ENCODE measurements at places on chromosomes 13 and 19. TPM values are rescaled to one million over a fixed set of nuclear protein-coding genes. Genes with fewer than 3 reads are reported as not detected.

ZNF709 gene
- 1.1 TPM for polyA plus RNA-seq

C19orf85 gene
- polyA plus RNA-seq: 0.51 TPM

CNN1 gene
- polyA plus RNA-seq: 3,172 TPM

C19orf33 gene
- 89.0 TPM for polyA plus RNA-seq

RANBP3 gene
- polyA plus RNA-seq: 106 TPM

PSG2 gene
- not detected for polyA plus RNA-seq

SELENOV gene
- not detected for polyA plus RNA-seq

CCDC70 gene
- not detected for polyA plus RNA-seq

SMAD9 gene
- polyA plus RNA-seq: 10.8 TPM

OVOL3 gene
- not detected for polyA plus RNA-seq

DIAPH3 gene
- polyA plus RNA-seq: 0.18 TPM

URI1 gene
- 37.9 TPM for polyA plus RNA-seq

CGB1 gene
- not detected for polyA plus RNA-seq

CD70 gene
- not detected for polyA plus RNA-seq

CACNG8 gene
- 0.08 TPM for polyA plus RNA-seq

- DNase-seq: no peak
Measured at GRCh38 chr13:113297370-113298042, 467 bp downstream of the LAMP1 start.

DNA sequence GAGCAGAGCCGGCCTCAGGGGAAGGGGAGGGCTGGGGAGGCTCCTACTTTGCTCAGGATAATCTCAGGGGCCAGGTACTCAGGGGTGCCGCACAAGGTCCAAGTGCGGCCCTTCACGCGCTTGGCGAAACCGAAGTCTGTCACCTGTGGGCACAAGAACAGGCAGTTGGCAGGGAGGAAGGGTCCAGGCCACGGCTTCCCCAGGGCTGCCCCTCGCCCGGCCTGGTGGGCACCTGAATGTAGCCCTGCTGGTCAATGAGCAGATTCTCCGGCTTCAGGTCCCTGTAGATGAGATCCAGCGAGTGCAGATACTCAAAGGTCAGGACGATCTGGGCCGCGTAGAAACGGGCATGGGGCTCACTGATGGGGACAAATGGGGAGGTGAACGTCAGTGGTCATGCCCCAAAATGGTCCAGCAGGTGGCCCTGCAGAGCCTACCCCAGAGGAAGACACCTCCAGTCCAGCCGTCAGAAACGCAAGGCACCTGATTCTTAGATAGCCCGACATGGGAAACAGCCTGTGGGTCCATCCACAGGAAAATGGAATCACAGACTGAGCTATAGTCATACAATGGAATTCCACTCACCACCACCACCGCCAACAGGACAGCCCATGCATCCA is 7.1 kb upstream of the SAMD1 start:
- DNase-seq: no peak

- no peak for DNase-seq
Measured at GRCh38 chr13:51249770-51250741, 27.9 kb downstream of the FAM124A start.

GRCh38 chr19:47141695-47142094 is 11.1 kb downstream of the SAE1 start:
- DNase-seq: no peak

DNA sequence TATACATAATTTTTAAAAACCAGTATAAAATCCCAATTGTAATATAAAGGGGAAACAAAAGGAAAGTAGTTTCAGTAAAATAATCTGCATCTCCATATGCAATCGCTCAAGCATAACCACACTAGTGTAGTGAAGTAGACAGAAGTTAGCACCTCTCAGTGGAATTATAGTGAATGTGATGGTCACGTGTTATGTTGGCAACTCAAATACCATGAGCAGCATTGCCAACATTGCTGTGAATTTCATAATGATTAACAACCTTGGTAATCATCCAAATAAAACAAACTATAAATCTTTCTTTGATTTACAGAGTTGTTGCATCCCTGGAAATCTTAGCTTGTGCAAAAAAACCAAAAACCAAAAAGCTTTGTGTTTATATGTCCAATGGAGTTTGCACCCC is 77.3 kb upstream of the SIAH3 start:
- DNase-seq: no peak

GRCh38 chr13:27964741-27965323 is 4.3 kb downstream of the CDX2 start:
- DNase-seq: no peak

DNA sequence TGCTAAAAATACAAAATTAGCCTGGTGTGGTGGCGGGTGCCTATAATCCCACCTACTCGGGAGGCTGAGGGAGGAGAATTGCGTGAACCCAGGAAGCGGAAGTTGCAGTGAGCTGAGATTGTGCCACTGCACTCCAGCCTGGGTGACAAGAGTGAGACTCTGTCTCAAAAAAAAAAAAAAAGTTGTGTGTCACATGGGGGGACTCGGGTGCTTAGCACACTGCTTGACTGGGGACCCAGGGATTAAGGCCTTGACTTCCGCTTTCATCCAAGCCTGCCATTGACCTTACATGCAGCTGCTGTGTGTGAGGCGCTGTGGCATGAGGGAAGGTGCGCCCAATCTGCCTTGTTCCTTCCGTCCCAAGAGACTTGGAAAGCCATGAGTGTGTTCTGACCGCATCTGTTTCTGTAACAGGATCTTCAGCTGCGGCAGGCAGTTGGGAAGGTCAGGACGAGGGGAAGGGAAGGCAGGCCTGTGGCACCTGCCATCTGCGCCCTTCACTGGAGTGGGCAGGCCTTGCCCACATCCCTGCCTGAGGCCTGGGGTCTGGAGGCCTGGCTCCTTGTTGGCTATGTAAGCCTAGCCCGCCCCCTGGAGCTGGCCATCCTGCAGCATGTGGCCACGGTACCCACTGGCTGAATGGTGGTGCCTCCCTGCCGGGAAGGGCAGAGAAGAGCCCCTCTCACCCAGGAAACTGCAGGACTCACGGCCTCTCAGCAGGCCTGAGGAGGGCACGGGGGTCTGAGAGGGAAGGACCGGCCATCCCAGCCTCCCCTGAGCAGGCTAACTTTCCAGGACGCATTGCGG is 23.0 kb downstream of the PPP1R37 start:
- no peak for DNase-seq

GRCh38 chr13:38008636-38009035 is 139.1 kb upstream of the TRPC4 start:
- no peak for DNase-seq

DNA sequence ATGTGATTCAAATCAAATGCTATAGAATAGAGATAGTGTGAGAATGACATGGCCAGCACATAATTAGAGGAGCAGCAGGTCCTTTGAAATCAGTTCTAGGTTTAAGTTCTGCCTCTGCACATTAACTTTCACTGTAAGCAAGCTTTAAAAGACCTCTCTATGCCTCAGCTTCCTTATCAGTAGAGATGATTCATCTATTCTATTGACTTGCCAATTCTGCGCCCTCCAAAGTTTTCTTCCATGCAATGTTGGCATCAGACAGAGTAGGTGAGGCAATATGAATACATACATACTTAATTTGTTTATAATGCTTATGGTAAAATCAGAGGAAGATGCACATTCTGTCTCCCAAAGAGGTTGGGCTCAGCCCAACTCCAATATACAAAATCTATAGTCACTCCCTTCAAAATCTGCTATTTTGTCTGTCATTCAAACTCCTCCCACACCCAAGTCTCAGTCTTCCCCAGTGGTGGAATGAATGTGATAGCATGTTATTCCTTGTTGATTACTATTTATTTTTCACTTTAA is 525.5 kb downstream of the RFC3 start:
- no peak for DNase-seq

DNA sequence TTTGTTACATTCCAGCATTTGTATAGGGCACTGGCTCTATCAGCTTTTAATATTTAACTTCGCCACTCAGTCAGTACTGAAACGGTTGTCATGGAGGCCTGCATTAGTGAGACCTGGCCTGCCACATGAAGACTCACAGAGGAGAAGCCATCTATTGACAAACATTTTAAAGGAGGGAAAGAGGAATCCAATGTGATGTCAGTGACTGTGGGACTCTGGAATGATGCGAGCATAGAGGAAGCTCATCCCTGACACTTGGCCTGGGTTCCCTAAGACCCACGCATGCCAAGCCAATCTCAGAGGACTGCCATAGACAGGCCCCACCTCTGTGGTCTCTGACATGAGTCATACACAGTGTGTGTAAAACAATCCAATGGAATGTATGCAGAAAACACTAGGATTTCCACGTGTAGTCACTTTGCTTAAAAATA is 7.9 kb upstream of the DPY19L3 start:
- no peak for DNase-seq

DNA sequence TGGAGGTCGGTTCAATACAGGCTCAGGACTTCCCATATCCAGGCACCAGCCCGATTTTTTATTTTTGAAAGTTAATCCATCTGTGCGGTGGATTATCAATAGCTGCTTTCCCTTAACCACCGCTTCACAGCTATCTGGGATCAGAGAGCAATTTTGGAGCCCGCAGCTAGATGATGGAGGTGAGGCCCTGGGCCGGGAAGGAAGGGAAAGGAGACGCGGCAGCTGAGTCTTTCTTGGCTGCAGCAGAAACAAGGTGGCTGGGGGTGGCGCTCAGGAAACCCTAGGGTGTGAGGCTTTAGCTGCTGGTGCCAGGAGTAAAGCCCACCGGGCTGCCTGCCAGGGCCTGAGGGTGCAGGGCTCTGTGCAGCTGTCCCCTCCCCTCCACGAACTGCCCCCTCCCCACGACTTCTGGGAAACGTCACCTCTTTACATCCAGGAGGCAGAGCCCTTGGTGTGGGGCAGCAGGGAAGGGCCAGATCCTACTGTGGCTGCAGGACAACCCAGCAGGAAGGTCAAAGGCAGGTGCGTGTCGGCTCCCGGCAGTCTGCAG is 307.0 kb downstream of the ZNF536 start:
- DNase-seq: no peak

DNA sequence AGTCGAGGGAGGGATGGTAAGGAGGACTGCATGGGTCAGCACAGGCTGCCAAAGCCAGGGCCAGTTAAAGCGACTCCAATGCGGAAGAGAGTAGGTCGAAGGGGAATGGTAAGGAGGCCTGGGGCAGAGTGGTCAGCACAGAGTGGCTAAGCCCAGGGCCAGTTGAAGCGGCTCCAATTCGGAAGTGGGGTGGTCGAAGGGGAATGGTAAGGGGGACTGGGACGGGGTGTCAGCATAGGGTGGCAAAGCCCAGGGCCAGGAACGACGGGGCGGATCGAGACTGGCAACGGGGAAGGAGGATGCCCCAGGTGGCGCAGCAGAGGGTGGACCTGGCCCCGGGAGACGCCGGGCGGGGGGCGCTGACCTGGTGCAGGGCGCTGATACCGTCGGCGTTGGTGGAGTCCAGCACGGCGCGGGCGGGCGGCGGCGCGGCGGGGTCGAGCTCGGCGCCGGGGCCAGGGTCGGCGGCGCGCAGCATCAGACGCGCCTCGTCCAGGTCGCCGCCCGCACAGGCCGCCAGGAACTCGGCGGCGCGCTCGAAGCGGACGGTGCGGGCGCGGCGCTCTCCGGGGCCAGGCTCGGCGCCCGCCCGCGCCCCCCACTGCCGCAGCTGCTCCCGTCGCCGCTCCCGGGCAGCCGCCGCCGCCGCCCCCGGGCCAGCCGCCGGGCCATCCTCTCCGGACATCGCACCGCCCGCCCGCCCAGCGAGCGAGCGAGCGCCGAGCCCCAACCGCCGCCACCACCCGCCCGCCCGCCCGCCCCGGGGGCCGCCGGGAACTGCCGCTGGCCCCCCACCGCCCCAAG is at the start of gene PPP1R12C:
TSS of gene PPP1R12C (minus strand) at position 779 of the 804 bp plus-strand sequence. CDS start at position 685, 94 bp downstream.
- DNase-seq: no peak

- DNase-seq: no peak
Measured at GRCh38 chr19:40717880-40718773, 1.2 kb downstream of the ITPKC start.

GRCh38 chr13:91050970-91051369 is 296.5 kb upstream of the MIR17HG start:
- DNase-seq: no peak

DNA sequence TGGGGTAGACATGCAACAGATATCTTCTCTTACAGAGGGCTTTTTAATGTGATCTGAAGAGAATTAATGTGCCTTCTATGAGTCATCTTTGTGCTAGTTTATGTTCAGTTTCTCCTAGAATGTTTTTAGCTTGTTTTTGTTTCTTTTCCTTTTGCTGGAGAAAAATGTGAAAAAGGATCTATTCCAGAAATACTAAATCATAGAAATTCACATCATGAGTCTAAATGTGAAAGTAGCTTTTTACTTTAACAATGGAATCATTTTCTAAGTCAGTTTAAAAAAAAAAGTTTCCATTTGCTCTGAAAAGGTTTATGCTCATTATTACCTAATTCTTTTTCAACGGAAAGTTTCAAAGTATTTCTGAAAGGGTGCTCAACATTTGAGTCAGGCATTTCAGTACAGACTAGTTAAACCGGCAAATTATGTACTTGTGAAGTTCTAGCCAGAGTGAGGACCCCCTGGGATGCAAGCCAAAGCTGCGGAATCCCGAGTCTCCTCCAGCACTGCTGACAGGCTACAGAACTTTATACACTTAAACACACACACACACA is 72.9 kb downstream of the SPATA13 start:
- no peak for DNase-seq

- no peak for DNase-seq
Measured at GRCh38 chr13:20608438-20609020, 41.6 kb downstream of the IFT88 start.

DNA sequence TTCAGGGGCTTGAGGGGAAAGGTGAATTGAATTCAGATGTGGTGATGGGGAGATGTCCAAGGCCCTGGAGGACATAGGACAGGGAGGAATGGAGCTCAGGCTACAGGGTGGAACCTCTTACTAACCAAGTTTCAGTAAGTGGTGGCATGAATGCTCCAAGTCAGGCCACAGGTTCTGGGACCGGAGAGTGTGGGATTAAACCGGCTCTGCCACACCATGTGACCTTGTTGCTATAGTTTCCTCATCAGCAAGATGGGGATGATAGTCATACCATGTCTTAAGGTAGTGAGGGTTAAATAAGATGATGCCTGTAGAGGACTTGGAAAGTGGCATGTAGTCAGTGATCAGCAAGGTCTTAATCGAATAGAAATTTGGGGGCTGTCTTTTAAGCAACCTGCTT is 16.3 kb downstream of the GPR183 start:
- DNase-seq: no peak

DNA sequence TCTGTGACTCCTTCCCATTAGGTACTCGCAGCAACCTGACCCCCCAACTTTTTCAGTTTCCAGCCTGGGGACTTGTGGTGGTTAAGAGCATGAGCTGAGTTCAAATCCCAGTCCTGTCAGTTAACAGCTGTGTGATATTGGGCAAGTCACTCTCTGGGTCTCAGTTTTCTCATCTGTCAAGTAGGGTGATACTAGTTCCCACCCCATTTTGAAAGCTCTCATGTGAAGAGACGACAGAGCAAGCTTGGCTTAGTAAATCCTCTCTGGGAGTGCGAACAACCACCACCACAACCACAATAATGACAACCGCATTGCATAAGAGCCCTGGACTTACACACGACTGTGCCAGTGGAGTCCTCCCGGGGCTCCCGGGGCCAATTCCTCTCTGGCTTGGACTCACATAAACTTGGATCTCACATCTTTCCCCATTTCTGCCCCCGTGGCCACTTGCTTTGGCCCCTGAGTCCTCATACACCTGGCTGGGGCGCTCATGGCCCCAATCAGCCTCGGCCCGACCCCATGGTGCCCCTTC is 454 bp downstream of the BLVRB start:
- no peak for DNase-seq

Data from urinary bladder (tissue), 4 donors.